Glutamatergic neuron (in vitro differentiated cells): ENCODE measurements at places on chromosomes 1 and 21. TPM values are rescaled to one million over a fixed set of nuclear protein-coding genes. Genes with fewer than 3 reads are reported as not detected.

MMEL1 gene
- total RNA-seq, result 4.0 TPM

CD48 gene
- not detected for total RNA-seq

MEX3A gene
- 114 TPM for total RNA-seq

SLX9 gene
- 30.7 TPM for total RNA-seq

KRTAP10-7 gene
- total RNA-seq, result not detected

C2CD4D gene
- total RNA-seq, result not detected

DNA sequence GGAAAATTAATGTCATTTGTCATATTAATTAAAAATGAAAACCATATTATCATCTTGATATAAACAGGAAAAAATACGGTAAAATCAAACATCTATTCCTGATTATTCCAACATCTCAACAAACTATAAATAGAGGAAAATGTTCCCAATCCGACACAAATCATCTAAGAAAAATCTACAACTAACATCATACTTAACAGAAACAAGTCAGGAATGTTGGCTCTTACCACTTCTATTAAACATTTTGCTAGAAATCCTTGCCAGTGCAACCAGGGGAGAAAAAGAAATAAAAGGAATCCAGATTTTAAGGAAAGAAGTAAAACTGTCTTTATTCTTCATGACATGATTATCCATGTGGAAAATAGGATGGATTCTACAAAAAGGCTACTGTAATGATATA, 77.0 kb upstream of the IRF2BP2 start:
- DNase-seq, result no peak
- H3K27me3 ChIP-seq, result peaks cover 2% of the 10 kb centered on the region
- no peak overlapping the region for H3K4me3 ChIP-seq
- H3K4me1 ChIP-seq, result peaks cover 2% of the 10 kb centered on the region

GRCh38 chr1:204261746-204262505, 48.1 kb upstream of the GOLT1A start:
- peaks cover 20% of the 10 kb centered on the region for H3K36me3 ChIP-seq
- peaks cover 34% of the 10 kb centered on the region for H3K4me1 ChIP-seq
- peak overlapping the region; percentile 82 for H3K4me3 ChIP-seq
- DNase-seq, result no peak
- H3K27me3 ChIP-seq, result peaks cover 17% of the 10 kb centered on the region
- H3K27ac ChIP-seq, result peak overlapping the region; percentile 60

- no peak overlapping the region for H3K4me3 ChIP-seq
- H3K27me3 ChIP-seq, result no peaks in the 10 kb centered on the region
- H3K36me3 ChIP-seq, result peaks cover 5% of the 10 kb centered on the region
Observed at GRCh38 chr1:167517535-167518330, 596 bp downstream of the CD247 start.

DNA sequence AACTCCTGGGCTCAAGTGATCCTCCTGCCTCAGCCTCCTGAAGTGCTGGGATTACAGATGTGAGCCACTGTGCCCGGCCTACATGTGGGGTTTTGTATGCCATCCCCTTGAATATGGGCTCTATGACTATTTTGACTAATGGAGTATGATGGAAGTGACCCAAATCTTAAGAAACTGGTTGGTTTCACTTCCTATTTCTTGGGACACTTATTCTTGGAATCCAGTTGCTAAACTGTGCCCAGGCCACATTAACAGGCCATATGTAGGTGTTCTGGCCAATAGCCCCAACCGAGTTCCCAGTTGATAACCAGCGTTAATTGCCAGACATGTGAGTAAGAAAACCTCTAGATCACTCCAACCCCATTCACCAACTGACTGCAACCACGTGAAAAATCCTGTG, 36.3 kb upstream of the CLIC4 start:
- peaks cover 1% of the 10 kb centered on the region for H3K27me3 ChIP-seq
- H3K27ac ChIP-seq, result no peak overlapping the region
- H3K4me3 ChIP-seq, result no peak overlapping the region
- no peak for DNase-seq
- no peaks in the 10 kb centered on the region for H3K36me3 ChIP-seq

- peaks cover 4% of the 10 kb centered on the region for H3K27me3 ChIP-seq
- no peak overlapping the region for H3K27ac ChIP-seq
- H3K36me3 ChIP-seq, result peaks cover 10% of the 10 kb centered on the region
- peaks cover 18% of the 10 kb centered on the region for H3K4me1 ChIP-seq
- no peak overlapping the region for H3K4me3 ChIP-seq
- no peak for DNase-seq
Observed at GRCh38 chr1:53384796-53385195, 56.9 kb upstream of the LRP8 start.

- H3K27me3 ChIP-seq, result peaks cover 6% of the 10 kb centered on the region
- H3K4me1 ChIP-seq, result peaks cover 27% of the 10 kb centered on the region
- DNase-seq, result no peak
- H3K4me3 ChIP-seq, result no peak overlapping the region
- no peaks in the 10 kb centered on the region for H3K36me3 ChIP-seq
Observed at GRCh38 chr1:232339073-232339472, 290.9 kb downstream of the SIPA1L2 start.

DNA sequence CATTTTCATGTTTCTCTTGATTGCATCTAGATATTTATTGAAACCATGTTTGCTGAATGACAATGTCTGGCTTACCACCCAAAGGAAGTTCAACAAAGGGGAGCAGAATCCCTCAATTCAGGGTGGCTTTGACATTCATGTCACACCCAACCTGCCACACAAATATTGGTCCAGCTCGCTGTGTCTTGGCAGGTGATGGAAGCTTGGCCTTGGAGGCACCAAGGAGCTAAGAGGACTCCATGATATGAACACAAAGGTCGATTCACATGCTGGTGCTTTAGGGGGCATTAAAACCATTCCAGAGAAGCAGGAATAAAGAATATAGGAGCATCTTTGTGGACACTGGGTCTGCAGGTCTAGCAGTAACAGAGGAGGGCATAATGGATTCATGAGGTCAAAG, 114.8 kb downstream of the RUNX1 start:
- H3K36me3 ChIP-seq, result no peaks in the 10 kb centered on the region
- no peaks in the 10 kb centered on the region for H3K27me3 ChIP-seq
- no peak for DNase-seq
- peaks cover 6% of the 10 kb centered on the region for H3K4me1 ChIP-seq
